ENCODE measurements at places on chromosomes 5 and 9. TPM values are rescaled to one million over a fixed set of nuclear protein-coding genes. Genes with fewer than 3 reads are reported as not detected.

- DNase-seq, result no peak
Measured at GRCh38 chr9:100511205-100511604, 38.3 kb downstream of the TMEFF1 start.

DNA sequence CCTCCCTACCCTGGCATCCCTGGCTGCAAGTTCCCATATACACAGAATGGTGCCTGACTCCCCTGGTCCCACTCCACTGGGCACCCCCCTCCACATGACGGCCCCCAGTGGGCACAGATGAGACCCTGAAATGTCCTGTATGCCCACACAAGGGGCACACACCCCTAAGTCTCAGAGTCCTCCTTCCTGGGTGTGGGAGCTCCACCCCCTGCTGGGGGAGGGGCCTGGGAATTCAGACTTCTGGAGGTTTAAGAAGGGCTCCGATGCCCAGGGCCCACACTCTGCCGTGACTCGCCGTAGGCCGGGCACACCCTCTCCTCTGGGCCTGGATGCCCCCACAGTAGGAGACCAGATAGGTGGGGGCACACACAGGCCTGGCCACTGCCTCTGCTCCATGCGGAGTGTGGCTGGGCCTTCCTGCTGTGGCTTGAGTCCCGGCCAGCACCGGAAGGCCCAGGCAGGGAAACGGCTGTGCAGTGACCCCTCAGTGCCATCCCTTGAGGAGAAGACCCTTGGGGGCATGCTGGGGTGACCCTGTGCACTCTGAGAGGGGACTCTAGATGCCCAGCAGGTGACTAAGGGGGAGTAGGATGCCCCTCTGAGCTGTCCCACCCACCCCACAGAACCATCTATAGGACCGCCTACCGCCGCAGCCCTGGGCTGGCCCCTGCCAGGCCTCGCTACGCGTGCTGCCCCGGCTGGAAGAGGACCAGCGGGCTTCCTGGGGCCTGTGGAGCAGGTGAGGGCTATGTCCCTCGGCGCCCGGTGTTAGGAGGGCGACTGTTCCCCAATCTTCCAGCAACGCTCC is 6.5 kb downstream of the EGFL7 start:
- DNase-seq, result no peak

DNA sequence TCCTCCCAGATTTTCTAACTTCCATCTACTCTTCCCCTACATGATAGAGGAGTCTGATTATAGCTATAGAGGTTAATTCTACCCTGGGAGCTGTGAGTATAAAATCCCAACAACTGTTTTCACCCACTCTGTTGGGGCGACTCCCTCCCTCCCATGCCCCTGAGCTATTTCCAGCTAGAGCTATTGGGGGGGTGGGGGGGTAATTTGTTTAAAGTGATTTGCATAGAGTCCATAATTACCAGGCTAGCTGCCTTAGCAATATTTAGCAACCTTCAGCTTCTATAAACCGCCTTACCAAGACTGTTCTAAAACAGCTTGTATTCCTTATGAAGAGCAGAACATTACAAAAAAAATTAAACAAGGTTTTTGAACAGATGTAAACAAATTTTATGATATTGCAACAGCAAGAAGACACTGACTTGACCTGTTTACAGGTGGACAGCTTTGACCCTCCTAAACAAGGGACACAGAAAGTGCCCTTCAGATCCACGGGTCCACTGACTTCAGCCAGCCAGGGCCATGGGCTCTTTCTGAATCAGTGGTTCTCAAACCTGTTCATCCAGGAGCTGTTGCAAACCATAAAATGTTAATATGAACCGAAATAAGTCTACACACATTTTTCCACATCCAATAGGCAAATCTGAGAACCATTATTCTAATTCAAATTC is 98.2 kb downstream of the OTULIN start:
- no peak for DNase-seq

The PCDHB5 gene
- not detected for total RNA-seq

GRCh38 chr5:109688630-109688969 is 1.1 kb upstream of the MAN2A1 start:
- DNase-seq, result no peak

GRCh38 chr5:85278193-85278592 is 893.5 kb upstream of the EDIL3 start:
- DNase-seq, result no peak

- DNase-seq, result no peak
Measured at GRCh38 chr9:36867241-36867640, 166.8 kb downstream of the PAX5 start.

The MED27 gene
- 41.0 TPM for total RNA-seq

DNA sequence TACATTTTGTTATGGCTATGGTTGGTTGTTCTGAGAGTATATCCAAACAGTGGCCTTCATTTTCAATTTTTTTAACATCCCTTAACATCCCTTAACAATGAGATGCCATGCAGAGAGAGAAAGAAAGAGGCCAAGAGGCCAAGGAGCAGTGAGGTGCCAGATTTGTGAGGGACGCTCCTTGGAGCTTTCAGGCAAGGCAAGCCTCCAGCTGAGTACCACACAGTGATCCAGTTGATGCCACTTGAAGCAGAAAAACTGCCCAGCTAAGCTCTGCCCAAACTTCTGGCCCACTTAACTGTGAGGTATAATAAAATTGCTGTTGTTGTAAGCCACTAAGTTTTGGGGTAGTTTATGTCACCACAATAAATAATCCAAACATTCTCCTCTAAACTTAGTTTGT is 22.6 kb upstream of the EMB start:
- no peak for DNase-seq

GRCh38 chr5:61303346-61303745 is 28.7 kb upstream of the ZSWIM6 start:
- no peak for DNase-seq

The MELK gene
- 48.3 TPM for total RNA-seq

DNA sequence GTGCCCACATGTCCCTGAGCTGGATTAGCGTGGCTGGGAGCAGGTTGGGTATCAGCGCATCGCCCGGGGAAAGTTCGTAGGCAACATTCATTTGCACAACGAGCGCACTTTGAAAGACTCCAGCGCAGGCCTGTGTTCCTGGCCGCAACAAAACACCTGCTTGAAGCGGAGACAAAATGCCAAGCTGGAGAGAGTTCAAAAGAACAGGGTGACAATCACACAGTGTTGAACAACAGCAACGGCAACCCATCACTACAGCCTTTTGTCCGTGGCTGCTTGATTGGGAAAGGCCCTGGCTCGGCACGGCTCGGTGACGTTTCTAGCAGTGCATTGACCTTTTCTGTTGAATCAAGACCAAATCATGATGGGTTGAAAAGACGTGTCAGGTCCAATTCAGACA is 336.3 kb downstream of the IRX1 start:
- no peak for DNase-seq

DNA sequence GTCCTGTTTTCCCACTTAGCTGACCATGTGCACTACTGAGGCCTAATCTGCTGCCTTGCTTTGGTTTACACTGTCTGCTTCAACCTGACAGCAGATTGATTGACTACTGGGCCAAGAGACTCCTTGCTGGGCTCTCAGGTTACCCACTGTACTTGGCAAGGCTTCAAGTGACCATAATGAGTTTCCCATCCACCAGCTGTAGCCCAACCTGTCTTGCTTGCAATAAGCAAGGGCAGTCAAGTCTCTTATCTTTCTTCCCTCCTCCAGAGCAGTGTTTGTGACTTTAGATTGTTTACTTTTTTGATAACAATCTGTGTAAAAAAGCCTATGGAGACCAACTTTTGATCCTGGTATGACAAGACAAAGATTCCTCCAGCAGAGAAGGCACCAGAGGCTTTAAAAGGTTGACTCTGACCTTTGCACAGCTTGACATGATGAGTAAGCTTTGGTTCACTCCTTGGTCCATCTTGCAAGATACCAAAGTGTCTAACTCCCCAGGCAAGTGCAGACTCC is 912.3 kb upstream of the SEMA6A start:
- no peak for DNase-seq

The SPAAR gene
- total RNA-seq, result not detected

GRCh38 chr9:573691-574410 is 267.6 kb upstream of the DMRT1 start:
- no peak for DNase-seq

DNA sequence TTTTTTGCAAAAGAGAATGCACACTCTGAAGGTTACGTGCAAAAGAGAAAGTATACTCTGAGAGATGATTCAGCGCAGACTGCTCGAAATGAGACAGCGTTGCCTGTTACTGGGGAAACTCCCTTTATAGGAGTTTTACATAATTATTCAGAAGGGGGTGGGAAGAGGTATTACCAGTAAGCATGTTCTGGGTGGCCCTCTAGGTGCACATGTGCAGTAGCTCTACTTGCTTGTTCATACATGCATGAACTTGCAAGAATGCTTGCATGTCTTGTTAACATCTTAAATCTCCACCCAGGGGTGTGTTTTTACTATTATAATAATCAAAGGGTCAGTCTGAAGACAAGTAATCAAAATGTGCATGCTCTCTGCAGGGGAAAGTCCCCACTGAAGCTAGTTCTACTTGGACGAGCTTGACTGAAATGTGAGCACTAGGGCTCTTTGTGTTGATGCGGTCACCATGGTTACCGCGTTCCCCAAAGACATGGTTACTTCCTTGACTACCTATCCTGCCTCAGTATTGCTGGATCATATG is 75.5 kb downstream of the SGCD start:
- DNase-seq, result peak; percentile 59

DNA sequence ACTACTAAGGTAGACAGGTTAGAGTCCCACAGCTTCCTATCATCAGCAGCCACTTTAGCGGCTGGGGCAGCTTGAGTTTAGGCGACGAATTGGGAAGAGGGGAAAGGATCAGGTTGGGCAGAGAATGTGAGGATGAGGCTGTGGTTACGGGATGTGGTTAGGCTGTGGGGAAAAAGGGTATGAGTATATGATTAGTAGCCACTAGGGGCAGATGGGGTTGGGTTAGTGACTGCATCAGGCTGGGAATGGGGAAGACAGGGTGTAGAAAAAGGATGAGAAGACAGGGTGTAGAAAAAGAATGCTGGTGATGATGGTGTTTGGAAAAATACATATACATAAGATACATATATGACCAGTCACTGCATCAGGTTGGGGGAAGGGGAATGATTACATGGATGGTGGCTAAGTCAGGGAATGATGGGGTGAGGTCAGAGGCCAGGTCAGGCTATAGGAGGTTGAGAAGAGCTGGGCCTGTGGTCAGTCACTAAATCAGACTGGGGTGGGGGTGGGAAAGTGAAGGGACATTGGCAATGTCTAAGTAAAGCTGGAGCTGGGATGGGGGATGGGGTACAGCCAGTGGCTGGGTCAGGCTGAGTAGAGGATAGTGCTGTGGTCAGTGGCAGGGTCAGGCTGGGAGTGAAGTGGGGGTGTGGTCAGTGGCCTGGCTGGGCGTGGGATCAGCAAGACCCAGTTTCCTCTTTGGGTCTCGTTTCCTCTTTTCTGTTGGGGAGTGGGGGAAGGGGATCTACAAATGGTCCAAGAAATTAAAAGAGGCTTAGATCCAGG is 2.1 kb downstream of the TLN1 start:
- peak; percentile 20 for DNase-seq

The PGM5 gene
- not detected for total RNA-seq

- DNase-seq, result no peak
Measured at GRCh38 chr9:77714077-77714549, 66.0 kb upstream of the GNA14 start.

The LIX1 gene
- total RNA-seq, result not detected

DNA sequence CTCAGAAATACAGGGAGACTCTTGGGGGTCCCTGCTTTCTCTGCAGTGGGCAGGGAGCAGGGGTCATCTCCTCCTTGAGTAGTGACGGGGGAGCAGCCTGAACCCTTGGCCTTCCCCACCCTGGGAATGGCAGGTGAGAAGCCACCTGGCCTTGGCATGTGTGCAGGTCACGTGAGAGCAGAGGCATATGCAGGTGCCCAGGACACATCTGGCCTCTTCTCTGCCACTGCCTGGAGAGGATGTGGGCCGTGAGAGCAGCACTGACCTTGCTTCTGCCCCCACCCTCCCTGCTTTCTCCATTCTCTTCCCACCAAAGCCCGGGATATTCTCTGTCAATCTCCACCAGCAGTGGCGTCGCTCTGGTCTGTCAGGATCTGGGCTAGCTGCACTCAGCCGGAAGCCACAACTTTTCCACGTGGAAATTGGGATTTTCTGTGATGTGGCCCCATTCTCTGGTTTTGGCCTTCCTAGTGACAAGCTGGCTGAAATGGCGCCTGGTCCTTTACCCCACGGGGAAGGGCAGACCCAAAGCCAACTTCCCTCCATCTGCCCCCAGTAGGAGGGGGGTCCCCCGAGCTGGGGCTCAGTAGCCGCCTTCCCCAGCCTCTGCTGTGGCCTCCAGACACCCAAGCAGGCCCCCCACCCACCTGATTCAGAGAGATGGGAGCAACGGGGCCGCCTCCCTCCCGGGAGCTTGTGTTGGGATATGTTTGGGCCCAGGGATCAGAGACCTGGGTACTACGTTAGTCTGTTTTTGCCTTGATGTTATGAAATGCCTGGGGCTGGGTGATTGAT is 70.4 kb upstream of the FCN1 start:
- DNase-seq, result no peak

GRCh38 chr9:132744881-132745755 is 74.9 kb downstream of the GTF3C4 start:
- no peak for DNase-seq

- DNase-seq, result no peak
Measured at GRCh38 chr5:176619569-176620332, 9.8 kb upstream of the GPRIN1 start.

DNA sequence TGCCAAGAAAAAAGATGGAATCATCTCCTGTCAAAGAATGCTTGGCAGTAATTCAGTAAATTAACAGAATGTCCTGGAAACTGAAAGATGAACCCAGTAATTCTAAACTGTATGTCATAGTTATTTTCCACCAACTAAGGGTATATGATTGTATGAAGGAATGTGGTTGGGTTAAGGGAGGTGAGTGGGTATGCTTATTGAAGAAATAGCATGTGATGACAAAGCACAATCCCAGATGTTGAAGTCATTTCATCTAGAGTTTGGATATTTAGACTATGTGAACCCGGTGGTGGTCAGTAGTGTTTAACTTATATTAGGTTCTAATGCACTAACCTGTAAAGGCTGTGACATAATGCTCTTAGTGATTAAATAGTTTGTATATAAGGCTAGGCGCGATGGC is 87.3 kb downstream of the CDKN2A start:
- no peak for DNase-seq

- DNase-seq, result no peak
Measured at GRCh38 chr5:96986450-96986849, 50.6 kb downstream of the LNPEP start.

The PNPLA7 gene
- total RNA-seq, result 0.71 TPM

The RAI14 gene
- total RNA-seq, result 1.5 TPM
